ENCODE measurements at places on chromosomes 3 and 15. TPM values are rescaled to one million over a fixed set of nuclear protein-coding genes. Genes with fewer than 3 reads are reported as not detected.
A peak's percentile ranks its signal among the peaks of the same experiment; 100 is the strongest.

DNA sequence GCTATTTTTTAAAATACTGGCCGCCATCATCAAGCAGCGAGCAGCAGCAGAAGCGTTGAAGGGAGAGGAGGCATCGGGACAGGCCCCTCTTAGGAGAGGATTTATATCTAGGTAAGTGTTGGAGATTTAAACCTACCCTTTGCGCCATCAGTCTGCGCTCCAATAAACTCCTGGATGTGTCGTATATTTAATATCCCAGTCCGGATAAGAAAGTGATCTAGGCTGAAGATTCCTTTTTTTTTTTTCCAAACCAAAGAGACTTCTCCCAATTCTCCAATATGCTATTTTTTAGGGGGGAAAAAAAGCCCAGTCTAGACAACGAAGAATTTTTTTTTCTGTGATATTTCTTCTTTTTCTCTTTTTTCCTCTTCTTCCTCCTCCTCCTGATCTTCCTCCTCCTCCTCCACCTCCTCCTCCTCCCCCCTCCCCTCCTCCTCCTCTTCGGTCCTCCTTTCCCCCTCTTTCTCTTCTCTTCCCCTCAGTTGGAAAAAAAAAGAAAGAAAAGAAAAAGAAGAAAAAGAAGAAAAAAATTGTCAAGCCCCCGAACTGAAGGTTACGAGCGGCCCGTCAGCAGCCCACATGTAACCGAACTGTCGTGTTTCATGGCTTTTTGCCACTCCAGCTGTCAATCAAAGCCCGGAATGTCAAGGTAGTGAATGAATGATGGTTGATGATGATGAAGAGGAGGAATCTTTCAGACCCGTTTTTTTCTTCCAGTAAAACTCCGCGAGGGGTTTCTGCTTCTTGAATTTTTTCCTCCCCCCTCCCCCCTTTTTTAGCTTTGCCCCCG is 835 bp downstream of the MEIS2 start:
- peak; percentile 37 for DNase-seq

DNA sequence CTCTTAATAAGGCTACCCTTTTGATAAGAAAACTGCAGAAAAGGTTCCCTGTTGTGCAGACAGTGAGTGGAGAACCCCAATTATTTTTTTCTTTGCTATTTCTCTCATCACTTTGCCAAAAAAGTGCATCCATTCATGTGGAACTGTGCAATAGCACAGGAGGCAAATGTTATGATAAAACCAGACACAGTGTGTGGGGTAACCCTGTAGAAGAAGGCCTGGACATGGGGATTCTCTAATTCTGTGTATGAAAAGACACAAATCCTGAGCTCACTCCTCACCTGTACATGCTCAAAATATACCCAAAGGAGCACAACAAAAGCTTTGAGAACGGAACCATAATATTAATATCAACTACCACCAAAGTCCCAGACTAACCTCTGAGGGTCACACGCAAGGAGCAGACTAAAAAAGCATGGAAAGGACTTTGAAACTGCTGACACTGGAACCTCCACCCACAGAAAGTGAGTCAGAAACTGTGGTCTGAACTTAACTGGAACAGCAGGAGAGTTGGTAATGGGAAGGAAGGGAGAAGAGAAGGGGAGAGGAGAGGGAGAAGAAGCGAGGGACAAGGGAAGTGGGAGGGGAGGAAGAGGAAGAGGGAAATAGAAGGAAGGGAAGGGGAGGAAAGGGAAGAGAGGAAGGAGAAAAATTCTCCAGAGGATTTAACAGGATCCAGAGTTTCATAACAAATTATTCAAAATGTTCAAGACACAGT is 299.9 kb downstream of the TBC1D5 start:
- peak; percentile 46 for DNase-seq

GRCh38 chr15:95446854-95447253 is 883.6 kb upstream of the NR2F2 start:
- DNase-seq, result peak; percentile 38

COL6A5 gene
- polyA plus RNA-seq, result not detected

GOLGA6A gene
- polyA plus RNA-seq, result 0.01 TPM

THBS1 gene
- polyA plus RNA-seq, result 3.5 TPM

DNA sequence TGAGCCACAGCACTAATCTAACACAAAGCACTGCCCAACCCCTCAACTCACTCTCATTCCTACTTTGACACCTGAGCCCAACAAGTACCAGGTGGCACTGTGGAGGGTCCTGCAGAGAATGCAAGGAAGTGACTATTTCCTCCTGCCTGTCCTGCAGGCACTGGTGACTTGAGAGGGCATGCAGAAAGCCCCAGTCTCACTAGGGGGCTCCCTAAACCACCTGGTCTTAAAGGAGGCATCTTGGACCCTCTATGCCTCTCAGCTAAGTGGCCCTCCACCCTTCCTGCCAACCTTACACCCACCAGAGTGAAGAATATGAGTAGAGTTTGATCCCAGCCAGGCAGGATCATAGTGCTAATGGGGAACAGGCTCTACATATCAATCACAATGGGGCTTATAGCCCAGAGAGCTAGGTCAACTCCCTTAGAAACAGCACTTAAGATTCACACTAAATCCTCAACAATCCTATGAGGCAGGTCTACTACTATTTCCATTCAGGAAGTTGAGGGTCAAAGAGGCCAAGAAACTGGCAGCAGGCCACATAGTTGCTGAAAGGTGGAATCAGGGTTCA is 15.2 kb downstream of the TRAIP start:
- DNase-seq, result peak; percentile 56

GRCh38 chr3:195905970-195906864 is 2.1 kb downstream of the TNK2 start:
- no peak for DNase-seq

GCSAM gene
- 0.54 TPM for polyA plus RNA-seq

DNA sequence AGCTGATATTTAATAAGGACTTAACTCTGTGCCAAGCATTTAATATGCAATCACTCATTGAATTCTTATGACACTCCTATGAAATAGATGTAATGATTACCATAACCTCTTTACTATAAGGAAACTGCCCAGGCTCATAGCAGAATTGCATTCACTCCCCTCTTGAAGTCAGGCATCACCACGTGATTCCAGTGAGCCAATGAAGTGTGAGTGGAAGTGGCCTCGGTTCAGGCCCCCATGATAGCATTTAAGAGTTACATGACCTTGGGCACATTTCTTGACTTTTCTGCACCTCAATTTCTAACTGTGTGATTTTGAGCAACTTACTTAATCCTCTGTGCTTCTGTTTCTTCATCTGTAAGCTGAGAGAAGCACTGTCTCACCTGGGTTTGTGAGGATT is 62.8 kb upstream of the CLDN18 start:
- DNase-seq, result no peak

GRCh38 chr3:73681610-73682009 is 56.9 kb upstream of the PDZRN3 start:
- no peak for DNase-seq

- no peak for DNase-seq
These were observed 102.3 kb upstream of the PFN2 start for GRCh38 chr3:150073031-150073430.

ITIH4 gene
- polyA plus RNA-seq, result 4.9 TPM

ROBO2 gene
- polyA plus RNA-seq, result 19.9 TPM

TUSC7 gene
- polyA plus RNA-seq, result not detected

GRCh38 chr3:12471241-12471640 is 13.0 kb upstream of the TSEN2 start:
- DNase-seq, result peak; percentile 47

MAGI1 gene
- polyA plus RNA-seq, result 35.1 TPM

DNA sequence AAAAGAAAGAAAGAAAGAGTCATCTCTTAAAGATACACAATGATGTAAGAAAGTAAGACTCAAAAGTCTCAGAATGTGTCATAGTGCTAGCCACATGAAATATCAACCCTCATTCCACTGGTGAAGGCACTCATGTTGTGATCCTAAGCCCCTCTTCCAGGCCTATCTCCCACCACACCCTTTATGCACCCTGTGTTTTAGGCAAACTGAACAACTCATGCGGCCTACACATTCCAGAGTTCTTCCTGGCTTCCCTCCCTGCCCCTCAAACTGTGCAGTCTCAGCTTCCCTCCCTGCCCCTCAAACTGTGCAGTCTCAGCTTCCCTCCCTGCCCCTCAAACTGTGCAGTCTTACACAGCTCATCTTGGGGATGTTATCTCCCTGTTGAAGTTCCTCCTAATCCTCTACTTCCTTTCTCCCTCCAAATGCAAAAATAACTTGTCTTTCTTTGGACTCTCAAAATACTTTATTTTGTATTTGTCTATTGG is 69.0 kb upstream of the FNDC3B start:
- DNase-seq, result no peak

- no peak for DNase-seq
These were observed 926 bp upstream of the SKOR1 start for GRCh38 chr15:67824197-67824968.

DNA sequence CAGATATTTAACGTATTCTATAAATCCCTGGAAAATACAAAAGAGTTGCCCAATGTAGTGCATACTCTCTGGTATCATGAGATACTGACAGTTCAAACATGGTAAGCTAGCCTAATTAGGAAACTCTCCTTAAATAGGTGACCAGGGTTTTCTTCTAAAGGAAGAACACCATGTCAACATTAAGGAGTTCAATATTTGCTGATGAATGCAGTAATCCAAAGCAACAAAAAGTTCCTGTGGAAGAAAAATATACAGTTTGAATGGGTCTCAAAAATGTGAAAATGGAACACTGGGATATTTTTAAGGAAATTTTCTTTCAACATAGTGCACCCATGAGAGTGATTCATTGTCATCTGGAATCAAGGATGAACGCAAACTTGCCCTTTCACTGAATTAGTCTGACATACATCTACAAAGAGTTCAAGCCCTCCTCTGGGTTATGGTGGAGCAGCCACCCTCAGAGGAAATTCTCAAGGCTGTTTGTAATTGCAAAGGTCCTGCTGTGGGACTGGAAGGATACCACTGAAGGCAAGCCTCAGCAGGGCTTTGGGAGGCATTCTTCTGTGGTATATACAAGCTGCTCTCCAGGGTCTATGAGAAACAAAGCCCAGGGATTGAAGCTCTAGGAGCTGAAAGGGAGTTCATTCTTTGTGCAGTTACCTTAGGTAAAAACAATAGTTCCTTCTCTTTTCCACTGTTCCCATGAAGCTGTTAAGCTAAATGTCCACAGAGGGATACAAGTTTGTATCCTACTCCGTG is 700.3 kb downstream of the TUSC7 start:
- DNase-seq, result no peak

FRMD4B gene
- polyA plus RNA-seq, result 7.1 TPM

DNA sequence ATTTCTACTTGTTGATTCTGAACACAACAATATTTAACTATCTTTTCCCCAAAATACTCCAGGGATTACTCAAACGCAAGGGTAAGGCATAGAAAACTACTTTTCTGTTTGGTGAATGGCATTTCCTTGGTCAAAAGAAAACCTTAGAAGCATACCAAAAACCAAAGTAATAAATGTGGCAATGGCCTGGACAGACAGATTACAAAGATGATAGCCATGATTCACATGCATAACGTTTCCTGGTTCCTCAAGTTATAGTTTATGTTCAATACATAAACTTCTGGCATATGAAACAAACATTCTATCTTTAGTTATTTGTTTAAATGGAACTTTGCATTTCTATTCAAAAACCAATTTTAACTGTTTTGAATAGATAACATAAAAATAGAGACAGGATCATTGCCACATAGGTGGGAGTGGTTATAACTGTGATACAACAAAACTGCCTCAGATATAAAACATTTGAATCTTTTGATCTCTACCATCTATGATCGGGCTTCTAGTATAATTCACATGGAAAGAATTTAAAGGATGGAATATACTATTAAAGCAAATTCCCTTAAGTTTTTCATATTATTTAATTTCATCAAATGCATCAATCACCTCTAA is 32.1 kb downstream of the FOXP1 start:
- DNase-seq, result no peak

CHRNA5 gene
- 0.83 TPM for polyA plus RNA-seq

XYLB gene
- 33.0 TPM for polyA plus RNA-seq

DNA sequence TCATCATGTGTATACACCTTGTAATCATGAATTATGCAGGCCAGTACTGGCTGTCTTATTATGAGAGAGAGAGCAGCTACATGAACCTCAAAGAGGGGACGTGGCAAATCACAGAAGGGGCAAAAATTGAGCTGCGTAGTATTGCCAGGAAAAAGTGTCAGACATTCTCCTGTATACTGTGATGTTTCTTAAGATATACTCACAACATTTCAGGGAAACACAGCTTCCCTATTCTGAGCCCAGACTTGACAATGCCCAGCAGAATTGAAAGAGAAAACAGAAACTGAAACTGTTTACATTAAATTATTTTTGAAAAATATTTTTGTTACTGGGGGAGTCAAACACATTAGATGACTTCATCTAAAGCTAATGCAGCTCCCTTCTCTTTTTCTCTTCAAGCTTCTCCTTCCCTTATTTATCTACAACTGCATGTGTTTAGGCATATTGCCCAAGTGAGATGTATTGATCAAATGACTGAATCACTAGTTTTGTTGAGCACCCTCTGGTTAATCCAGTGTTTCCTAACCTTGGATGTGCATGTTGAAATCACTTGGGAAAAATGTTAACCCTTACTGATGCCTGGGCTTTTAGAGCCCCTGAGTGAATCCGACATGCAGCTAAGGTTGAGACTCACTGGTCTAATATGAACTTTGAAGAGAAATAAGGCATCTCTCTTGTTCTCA is 39.5 kb downstream of the CADPS start:
- no peak for DNase-seq

- DNase-seq, result no peak
These were observed 85.9 kb upstream of the ZBTB20 start for GRCh38 chr3:115233021-115233420.

DNA sequence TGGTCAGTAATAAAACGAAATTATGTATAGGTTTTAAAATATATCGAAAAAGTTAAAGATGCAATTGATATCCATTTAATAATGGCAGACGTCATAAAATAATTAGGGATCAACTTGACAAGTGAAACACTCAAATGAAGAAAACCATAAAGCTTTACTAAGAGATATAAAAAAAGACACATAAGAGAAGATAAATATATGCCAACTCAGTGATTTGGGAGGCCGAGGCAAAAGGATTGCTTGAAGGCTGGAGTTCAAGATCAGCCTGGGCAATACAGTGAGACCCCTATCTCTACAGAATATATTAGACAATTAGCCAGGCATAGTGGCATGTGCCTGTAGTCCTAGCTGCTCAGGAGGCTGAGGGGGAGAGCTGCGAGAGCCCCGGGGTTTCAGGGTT is 190.5 kb downstream of the SV2B start:
- DNase-seq, result no peak

ITIH1 gene
- 0.13 TPM for polyA plus RNA-seq

GRCh38 chr3:119930286-119930685 is 148.4 kb downstream of the NR1I2 start:
- no peak for DNase-seq

GATA2 gene
- polyA plus RNA-seq, result 0.67 TPM

- DNase-seq, result no peak
These were observed 24.1 kb downstream of the PLCL2 start for GRCh38 chr3:16908896-16909295.

GRCh38 chr3:134423153-134423552 is 48.9 kb upstream of the AMOTL2 start:
- no peak for DNase-seq

MKRN3 gene
- 0.38 TPM for polyA plus RNA-seq

GRCh38 chr3:52606373-52607085 is 70.1 kb downstream of the UQCC5 start:
- DNase-seq, result peak; percentile 51

- DNase-seq, result no peak
These were observed 157.3 kb upstream of the LPP start for GRCh38 chr3:187996609-187997008.

PATL2 gene
- 1.6 TPM for polyA plus RNA-seq

KPNA4 gene
- 12.7 TPM for polyA plus RNA-seq

WDR72 gene
- 0.12 TPM for polyA plus RNA-seq

LCTL gene
- not detected for polyA plus RNA-seq

- DNase-seq, result peak; percentile 77
These were observed 281.8 kb upstream of the TGFBR2 start for GRCh38 chr3:30324587-30324986.

GRCh38 chr15:74791667-74792066 is 9.8 kb downstream of the CSK start:
- DNase-seq, result no peak
